ENCODE measurements at places on chromosomes 13 and 19.

GRCh38 chr13:35879111-35879510, 252.1 kb downstream of the DCLK1 start:
- DNase-seq: no peak

GRCh38 chr19:29525901-29526729, at the start of gene VSTM2B:
Gene VSTM2B, plus strand, starts transcription at chr19:29525994. Its CDS starts 590 bp downstream, at chr19:29526584.
- no peak for DNase-seq

- no peak for DNase-seq
Observed at GRCh38 chr19:29299416-29300380, 86.7 kb upstream of the UQCRFS1 start.

- DNase-seq: no peak
Observed at GRCh38 chr19:21133633-21134032, 8.2 kb upstream of the ZNF431 start.

DNA sequence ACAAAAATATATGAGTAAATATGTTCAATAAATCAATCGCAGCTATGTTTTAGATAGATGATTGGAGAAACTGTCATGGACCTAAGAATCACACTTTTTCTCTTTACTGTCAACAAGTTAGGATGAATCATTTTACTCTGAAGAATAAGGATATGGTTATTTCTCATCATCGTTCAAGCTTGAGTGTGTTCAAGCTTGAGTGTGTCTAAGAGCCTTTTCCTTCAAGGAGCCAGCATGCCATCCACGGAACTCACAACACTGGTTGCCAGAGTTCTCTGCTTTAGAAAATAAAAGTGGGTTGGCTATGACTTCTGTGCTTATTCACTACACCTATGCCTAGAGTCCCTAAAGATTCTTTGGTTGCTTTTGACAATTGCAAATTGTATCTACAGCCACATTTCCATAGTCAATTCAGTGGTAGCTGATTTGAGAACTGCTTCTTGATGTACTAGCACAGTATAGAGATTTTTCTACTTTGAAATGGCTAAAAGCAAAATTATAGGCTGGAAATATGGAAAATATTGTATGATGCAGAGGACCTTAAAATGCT, 58.1 kb upstream of the SCEL start:
- no peak for DNase-seq

DNA sequence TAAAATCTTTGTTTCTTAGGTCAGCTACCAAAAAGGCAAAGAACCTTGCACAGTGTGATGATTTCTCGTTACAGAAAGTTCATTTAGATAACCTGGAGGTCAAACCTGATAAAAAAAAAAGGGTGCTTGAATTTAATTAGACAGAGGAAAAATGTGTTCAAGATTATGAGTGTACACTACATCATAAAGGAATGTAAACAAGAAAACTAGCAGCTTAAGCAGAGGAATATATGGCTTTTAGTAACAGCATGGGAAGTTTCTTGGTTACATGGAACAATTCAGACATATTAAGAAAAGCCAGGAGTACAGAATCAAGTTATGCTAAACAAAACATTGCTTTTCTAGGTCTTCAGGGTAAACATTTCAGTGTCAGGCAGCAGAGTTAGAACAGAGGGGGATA, 32.9 kb downstream of the ING1 start:
- no peak for DNase-seq

GRCh38 chr19:43658001-43658400, 12.0 kb downstream of the PLAUR start:
- DNase-seq: no peak

GRCh38 chr19:54279406-54279962, 1.4 kb downstream of the LILRB2 start:
- no peak for DNase-seq

- DNase-seq: no peak
Observed at GRCh38 chr19:45152504-45153338, 8.1 kb downstream of the NKPD1 start.

- no peak for DNase-seq
Observed at GRCh38 chr19:17751912-17752273, 616 bp downstream of the FCHO1 start.

DNA sequence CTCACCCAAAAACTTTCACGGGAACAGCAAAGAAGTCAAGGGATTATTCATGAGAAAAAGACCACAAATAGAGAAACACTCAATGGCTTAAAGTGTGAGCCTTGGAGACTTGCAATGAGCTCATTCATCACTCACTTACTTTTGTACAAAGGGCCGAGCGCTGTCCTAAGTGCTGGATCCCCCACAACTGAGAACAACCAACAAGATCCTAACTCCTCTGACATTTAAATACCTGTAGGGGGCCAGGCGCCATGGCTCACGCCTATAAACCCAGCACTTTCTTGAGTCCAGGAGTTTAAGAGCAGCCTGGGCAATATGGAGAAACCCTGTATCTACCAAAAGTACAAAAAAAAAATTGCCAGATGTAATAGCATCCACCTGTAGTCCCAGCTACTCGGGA, 29.4 kb upstream of the ZNF507 start:
- DNase-seq: no peak

GRCh38 chr13:95471960-95472359, 80.6 kb upstream of the CLDN10 start:
- no peak for DNase-seq

DNA sequence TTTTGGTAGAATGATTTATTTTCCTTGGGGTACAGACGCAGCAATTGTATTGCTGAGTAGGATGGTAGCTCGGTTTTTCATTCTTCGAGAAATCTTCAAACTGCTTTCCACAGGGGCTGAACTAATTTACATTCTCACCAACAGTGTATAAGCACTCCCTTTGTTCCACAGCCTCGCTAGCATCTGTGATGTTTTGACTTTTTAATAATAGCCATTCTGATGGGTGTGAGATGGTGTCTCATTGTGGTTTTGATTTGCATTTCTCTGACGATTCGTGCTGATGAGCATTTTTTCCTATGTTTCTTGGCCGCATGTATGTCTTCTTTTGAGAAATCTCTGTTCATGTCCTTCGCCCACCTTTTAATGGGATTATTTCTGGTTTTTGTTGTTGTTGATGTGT, 54.8 kb upstream of the UQCRFS1 start:
- DNase-seq: no peak

GRCh38 chr13:20142927-20143480, 17.8 kb downstream of the GJA3 start:
- no peak for DNase-seq

DNA sequence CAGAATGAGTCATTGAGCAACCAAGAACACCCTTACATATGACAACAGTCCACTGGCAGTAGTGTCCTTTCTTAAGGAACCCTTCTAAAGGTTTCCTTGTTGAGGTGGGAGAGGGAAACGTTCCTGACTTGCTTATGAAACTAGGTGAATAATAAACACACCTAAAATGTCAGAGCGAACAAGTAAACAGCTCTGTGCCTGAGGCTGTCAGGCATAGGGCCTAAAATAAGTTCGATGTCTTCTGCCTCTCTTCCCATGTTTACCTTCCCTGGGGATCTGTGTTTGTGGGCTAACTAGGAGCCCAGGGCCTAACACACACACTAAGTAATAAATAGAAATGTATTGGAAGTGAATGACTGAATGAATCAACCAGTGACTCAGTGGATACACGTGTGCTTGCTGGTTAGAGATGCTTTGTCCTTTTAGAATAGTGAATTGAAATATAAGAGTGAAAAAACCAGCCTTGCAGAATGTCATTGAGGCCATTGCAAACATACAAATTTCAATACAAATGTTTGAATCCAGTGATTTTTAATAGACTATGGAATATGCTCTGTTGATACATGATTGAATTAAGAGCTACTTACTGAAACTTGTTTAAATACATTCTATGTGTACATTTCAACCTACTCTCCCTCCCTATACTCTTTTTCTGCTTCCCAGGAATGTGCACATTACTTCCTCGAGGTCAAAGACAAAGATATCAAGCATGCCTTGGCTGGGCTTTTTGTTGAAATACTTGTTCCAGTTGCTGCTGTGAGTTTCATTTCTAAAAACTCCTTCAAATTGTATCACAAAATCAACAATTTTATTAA, 102.9 kb downstream of the FRY start:
- DNase-seq: no peak

DNA sequence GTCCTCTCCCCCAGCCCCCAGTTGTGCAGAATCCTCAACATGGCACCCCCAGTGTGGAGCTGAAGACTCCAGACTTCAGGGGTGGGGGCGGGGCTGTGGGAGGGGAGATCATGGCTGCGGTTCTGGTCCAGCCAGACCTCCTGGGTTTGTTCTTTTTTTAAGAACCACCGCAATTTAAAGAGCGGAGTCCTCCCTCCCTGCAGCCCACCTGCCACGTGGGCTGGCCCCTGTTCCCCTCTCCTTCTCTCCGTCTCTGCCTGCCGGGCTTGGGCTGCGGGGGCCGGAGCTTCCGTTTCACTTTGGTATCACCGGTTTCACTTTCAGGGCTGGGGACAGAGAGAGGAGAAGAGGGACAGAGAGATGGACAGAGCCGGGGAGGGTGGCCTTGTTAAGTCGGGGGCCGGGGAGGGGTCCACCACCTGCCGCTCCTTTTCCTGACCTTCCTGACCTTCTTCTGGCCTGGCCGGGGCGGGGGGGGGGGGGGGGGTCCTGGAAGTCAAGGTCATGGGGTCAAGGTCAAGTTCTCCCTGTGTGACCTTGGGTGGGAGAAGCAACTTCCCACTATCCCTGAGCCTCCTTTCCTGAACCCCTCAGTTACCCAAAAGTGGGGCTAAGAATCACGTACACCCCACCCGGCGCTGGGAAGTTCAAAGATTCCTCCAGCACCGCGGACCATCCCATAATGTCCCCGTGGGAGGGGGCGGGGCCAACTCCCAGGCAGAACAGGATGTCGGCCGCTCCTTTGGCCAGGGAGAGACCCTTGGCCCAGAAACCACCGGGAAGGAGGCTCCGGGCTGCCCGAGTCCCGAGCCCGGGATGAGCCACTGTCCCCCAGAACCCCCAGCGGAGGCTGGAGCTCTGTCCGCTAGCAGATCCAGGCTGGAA, 11.3 kb upstream of the ZBTB7A start:
- no peak for DNase-seq

DNA sequence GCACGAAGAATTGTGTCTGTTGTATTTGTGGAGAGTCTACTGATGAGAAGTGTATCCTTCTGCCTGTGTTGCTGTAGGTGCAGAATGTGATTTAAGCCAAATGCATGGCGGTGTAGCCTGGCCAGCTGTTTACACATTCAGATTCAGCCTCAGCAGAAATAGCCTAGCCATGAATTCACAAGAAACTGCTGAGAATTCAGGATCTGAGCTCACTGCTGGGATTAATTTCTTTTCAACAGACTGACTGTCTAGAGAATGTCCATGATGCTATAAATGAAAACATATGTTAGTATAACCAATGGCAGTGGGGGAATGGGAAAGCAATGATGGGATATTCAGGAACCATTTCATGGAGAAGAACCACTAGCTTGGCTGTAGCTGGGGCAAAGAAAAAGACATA, 77.4 kb upstream of the RNF113B start:
- no peak for DNase-seq

GRCh38 chr19:10321874-10322835, 6.3 kb upstream of the FDX2 start:
- no peak for DNase-seq

DNA sequence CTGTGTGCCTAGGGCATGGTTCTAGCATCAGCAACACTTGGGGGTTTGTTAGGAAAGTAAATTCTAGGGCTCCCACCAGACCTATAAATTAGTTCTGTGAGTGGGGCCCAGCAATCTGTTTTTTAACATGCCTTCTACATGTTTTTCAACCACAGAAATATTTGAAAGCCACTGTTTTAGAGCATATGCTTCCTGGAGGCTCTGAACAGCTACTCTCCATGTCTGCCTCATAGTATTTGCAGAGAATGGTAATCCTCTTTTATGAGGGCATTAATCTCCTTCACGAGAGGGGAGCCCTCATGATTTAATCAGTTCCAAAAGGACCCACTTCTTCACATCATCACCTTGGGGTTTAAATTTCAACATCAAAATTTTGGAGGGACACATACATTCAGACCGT, 6.0 kb downstream of the SPATA13 start:
- DNase-seq: no peak

DNA sequence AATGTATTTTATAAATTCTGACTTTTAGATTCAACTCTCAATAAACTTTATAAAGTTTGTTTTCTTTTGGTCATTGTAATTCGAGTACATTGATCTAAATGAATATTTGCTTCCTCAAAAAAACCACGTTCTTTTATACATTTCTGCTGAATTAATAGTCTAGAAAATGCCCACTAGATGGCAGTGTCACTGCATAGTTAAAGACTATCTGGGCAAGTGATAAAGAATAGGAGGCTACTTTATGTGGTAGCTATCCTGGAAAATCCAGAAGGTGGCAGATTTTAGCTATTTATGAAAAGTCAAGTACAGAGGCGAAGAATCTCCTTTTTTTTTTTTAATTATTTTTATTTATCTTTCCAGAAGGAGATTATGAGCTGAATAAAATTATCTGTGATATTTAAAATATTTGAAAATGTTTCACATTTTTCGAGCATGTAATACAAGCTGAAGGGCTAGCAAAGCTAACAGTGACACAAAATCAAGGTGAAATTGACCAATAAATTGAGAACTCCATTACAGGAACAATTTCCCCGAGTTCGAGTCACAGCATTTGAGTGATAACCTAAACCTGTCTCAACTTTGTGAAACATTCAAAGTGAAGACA, 221.8 kb downstream of the OLFM4 start:
- DNase-seq: peak; percentile 74

- no peak for DNase-seq
Observed at GRCh38 chr13:50847501-50847900, 4.0 kb upstream of the DLEU7 start.

DNA sequence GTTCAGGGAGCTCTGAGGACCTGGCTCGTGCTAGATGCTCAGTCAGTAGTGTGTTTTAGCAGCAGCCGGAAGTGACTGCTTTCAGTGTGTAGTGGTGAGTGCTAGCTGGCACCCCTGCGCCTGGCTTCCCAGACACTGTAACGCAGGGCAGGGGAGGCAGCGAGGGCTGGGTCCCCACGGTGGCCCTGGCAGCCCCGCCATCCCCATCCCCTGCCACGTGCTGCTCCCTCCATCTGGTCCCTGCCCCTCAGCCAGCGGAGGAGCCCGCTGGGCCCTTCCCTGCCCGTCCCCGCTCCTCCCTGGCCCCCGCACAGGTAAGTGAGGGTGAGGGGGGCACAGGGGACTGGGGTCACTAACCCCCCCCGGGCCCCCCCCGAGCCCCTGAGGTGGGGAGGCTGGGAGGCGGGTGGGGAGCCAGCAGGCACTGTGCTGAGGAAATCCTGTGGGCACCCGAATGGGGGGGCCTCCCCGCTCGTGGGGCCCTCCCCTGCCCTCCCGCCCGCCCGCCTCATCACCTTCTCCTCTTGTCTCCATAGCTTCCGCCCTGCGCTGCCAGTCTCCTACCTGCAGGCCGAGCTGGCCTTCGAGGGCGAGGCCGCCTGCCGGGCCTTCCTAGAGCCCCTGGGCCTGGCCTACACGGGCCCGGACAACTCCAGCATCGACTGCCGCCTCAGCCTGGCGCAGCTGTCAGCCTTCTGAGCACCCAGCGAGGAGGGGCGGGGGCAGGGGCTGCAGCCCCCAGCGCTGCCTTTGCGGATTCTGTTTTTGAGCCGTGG, 3.2 kb downstream of the LENG9 start:
- no peak for DNase-seq

Data from urinary bladder (tissue), 4 donors.